Right lung (tissue), 10 donors: ENCODE measurements at places on chromosomes 4 and X.

DNA sequence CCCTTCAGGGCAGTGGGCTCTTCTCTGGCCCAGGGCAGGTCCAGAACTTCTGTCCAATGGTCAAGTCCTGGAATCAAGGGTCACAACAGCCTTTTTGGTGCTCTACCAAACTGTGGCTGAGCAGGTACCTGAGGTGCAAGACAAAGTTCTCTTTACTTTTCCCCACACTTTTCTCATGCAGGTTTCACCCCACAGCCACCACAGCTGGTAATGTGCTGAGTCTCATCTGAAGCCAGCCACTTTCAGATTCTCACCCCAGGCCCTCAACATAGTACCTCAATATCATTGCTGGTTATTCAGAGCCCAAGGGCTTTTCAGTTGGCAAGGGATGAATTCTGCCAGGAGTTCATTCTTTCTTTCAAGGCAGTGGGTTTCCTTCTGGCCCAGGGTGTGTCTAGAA, 426.0 kb downstream of the TECRL start:
- no peak for DNase-seq

- no peak for DNase-seq
These were observed 28.7 kb upstream of the AFAP1 start for GRCh38 chr4:7968262-7968896.

GRCh38 chrX:102883491-102883890, 53.6 kb upstream of the RAB40AL start:
- no peak for DNase-seq

GRCh38 chr4:3227878-3228675, 20.9 kb upstream of the MSANTD1 start:
- no peak for DNase-seq

- DNase-seq: no peak
These were observed 22.6 kb upstream of the CD38 start for GRCh38 chr4:15755321-15756155.
